H7 (cell line): ENCODE measurements at places on chromosomes 5 and 9.
A peak's percentile ranks its signal among the peaks of the same experiment; 100 is the strongest.

DNA sequence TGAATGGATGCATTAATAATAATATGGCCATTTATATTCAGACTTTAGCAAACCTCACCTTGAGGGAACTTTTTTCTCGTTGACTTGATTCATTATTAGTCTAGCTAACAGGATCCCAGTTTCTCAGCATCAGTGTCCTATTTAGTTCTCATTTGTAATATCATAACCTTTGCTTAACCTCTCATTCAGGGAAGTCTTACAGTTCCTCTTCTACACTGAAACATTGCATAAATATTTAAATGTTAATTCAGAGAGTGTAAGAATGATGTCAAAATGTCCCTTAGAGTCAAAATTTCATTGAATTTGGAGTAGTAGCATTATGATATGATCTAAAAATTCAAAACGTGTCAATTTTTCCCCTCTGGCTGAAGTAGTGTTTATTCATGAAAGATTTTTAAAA, 650.1 kb downstream of the EFNA5 start:
- DNase-seq = no peak

DNA sequence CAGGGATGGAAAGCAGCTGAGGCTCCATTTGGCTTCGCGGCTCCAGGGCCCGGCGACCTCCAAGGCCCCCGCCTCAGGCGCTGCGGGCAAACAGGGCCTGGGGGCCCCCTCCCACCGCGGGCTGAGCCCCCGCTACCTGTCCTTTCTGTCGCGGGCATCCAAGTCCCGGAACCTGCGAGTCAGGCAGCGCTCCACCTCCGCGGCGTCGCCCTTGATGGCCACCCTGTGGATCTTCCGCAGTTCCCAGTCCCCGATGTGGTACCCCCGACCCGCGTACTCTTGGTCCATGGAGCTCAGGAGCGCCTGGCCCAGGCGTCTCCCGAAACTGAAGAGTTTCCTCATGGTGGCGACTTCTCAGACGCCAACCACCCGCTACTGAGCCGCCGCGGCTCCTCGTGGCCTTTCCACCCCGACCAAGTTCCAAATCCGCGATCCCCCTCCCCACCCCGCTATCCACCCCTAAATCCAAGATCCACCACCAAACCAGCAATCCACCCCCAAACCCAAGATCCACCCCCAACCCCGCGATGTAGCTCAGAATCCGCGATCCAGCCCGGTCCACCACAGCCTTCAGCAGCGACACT, 86.5 kb upstream of the CCDC180 start:
- DNase-seq = peak; percentile 59

DNA sequence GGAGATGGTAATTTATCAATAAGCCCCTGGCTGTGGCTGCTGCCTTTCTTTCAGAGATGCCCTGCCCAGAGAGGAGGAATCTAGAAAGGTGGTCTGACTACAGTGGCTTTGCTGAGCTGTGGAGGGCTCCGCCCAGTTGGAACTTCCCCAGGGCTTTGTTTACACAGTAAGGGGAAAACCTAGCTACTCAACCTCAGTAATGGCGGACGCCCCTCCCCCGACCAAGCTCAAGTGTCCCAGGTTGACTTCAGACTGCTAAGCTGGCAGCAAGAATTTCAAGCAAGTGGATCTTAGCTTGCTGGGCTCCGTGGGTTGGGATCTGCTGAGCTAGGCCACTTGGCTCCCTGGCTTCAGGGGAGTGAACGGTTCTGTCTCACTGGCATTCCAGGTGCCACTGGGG, 865.4 kb upstream of the ACO1 start:
- no peak for DNase-seq

GRCh38 chr9:128409978-128410377, 10.7 kb upstream of the CERCAM start:
- peak; percentile 74 for DNase-seq

DNA sequence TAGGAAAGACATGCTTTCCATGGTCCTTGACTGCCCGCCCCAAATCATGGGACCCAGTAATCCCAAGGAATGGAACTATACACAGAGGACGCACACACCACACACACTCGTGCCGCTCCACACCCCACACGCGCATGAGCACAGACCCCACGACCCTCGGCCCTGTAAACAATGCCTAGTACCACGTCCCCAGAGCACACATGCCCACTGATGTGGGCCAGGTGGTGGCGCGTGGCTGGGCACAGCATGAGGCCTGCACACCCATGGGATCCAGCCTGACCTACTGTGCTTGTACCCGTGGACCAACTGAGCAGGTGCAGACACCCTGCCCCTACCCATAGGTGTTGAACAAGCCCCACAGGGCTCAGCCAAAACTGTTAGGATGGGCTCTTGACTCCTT, 739 bp downstream of the DBH start:
- DNase-seq = no peak
